ENCODE measurements at places on chromosomes 6 and 20.

DNA sequence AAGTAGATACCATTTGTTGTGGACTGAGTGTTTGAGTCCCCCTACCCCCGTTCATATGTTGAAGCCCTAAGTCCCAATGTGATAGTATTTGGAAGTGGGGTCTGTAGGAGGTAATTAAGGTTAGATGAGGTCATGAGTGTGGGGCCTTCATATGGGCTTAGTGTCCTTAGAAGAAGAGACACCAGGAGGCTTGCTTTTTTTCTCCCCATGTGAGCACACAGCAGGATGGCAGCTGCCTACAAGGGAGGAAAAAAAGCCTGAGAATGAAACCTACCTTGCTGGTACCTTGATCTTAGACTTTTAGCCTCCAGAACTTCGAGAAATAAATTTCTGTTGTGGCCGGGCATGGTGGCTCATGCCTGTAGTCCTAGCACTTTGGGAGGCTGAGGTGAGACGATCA lies 67.9 kb upstream of the TULP4 start:
- no peak for DNase-seq

GRCh38 chr20:63854069-63854765 lies 7.1 kb upstream of the ABHD16B start:
- no peak for DNase-seq

- no peak for DNase-seq
These were observed 10.9 kb downstream of the ACSS1 start for GRCh38 chr20:25046736-25047666.

- no peak for DNase-seq
These were observed 589.7 kb downstream of the CBLN4 start for GRCh38 chr20:55415567-55416142.

DNA sequence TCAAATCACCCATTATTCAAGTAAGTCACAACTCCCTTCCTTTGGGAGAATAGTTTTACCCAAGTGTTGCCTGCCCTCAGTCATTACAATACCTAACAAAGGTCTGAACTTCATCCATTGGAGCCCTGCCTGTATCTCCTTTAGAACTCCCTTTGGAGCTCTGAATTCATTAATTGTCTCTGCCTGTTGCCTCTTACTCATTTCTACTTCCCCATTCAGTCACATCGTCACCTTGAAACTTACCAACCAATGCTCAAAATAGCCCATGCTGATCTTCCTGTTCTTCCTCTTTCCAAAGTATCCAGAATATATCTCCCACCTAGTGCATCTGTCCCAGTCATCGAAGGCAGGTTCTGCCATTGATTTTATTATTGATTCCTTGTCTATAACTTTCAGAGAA lies 120.7 kb upstream of the ADGRF1 start:
- DNase-seq = no peak

GRCh38 chr20:8798505-8798904 lies 270.4 kb upstream of the PLCB4 start:
- DNase-seq = no peak

DNA sequence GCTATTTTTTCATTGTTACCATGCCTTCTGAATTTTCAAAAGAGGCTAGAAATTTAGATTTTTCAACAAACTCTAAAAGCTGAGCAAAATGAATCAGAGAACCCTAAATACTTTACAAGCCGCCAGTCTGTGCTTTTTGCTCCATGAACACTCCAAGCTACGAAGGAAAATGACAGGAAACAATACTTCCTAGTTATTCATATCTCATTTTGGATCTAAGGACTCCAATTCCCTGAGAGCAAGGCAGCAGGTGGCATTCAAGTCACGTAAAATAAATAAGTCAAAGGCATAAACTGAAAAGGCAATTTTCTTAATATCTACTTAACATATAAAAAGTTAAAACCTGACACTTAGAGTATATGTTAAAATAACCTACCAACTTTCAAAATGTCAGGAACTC lies 50.6 kb downstream of the PDSS2 start:
- no peak for DNase-seq

DNA sequence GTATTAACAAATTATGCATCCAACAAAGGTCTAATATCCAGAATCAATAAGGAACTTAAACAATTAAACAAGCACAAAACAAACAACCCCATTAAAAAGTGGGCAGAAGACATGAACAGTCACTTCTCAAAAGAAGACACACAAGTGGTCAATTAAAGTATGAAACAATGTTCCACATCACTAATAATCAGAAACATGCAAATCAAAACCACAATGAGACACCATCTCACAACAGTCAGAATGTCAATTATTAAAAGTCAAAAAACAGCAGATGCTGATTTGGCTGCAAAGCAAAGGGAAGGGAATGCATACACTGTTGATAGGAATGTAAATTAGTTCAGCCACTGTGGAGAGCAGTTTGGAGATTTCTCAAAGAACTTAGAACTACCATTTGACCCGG lies 129.3 kb downstream of the PFDN4 start:
- no peak for DNase-seq

GRCh38 chr6:11766589-11767450 lies 11.8 kb downstream of the ADTRP start:
- no peak for DNase-seq
